A549 treated with CpdA at 1 μM for 4 hours (cell line): ENCODE measurements at places on chromosomes 5 and 9. TPM values are rescaled to one million over a fixed set of nuclear protein-coding genes. Genes with fewer than 3 reads are reported as not detected.

TUSC1 gene
- total RNA-seq, result 4.8 to 9.0 TPM (median 7.1 TPM) in 5 replicates

IL9 gene
- total RNA-seq, result not detected in 5 replicates

PCSK5 gene
- 0.68 to 1.0 TPM (median 0.87 TPM) in 5 replicates for total RNA-seq

INSL6 gene
- not detected in 5 replicates for total RNA-seq

CLIC3 gene
- total RNA-seq, result 1.7 to 4.0 TPM (median 3.5 TPM) in 5 replicates

SLC25A2 gene
- not detected in 5 replicates for total RNA-seq

PTPDC1 gene
- 3.3 to 4.3 TPM (median 4.2 TPM) in 5 replicates for total RNA-seq

PSAT1 gene
- 162 to 201 TPM (median 183 TPM) in 5 replicates for total RNA-seq

SCGB3A2 gene
- not detected in 5 replicates for total RNA-seq

FOXI1 gene
- total RNA-seq, result not detected in 5 replicates

ADAMTSL1 gene
- 0.07 to 0.18 TPM (median 0.07 TPM) in 3 of 5 replicates, not detected in the others for total RNA-seq

TLE1 gene
- total RNA-seq, result 77.6 to 85.7 TPM (median 80.1 TPM) in 5 replicates

TBC1D13 gene
- total RNA-seq, result 18.3 to 23.3 TPM (median 21.4 TPM) in 5 replicates

CTNND2 gene
- total RNA-seq, result not detected in 5 replicates
